ENCODE measurements at places on chromosomes 4 and X.

GRCh38 chrX:103398421-103398864 is 22.1 kb downstream of the BEX3 start:
- DNase-seq, result peak; percentile 85

GRCh38 chr4:66606908-66607307 is 936.6 kb upstream of the EPHA5 start:
- DNase-seq, result no peak

GRCh38 chr4:77026322-77026704 is 49.5 kb downstream of the CCNI start:
- no peak for DNase-seq

DNA sequence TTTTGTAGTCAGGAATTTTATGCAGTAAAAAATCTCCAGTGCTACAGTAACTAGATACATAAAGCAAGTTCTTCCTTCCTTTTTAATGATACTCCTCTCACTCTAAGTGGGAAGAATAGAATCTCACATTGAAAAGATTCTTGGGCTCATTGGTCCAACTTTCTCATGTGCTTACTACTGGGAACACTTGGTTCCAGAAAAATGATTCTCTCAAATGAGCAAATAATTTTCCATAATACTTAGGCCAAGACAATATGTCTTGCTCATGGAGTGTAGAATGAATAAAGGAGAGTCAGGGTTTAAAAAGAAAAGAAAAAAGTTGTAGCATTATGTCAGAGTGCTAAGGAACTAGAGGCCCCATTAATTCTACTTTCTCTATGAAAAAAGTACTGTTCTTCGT is 197.8 kb downstream of the RASL11B start:
- no peak for DNase-seq

DNA sequence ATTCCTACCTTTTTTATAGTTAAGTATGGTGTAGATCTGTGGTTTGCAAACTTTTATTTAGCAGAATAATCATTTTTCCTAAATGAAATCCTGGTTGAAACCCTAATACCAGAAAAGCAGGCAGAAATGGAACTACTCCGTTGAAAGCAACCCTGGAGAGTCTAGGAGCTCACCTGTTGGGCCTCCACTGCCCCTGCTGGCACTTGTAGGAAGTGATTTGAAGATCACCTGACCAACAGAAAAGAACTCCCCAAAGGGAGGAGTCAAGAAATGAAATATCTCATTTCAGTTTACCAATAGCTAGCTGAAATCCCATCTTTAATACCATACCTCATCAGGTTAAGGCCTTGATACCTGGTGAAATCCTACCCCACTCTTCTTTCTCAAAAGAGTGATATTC is 277.1 kb downstream of the KLHL13 start:
- no peak for DNase-seq

GRCh38 chr4:15756361-15756861 is 21.7 kb upstream of the CD38 start:
- DNase-seq, result peak; percentile 20

GRCh38 chr4:132564920-132565319 is 584.2 kb upstream of the PCDH10 start:
- DNase-seq, result no peak

DNA sequence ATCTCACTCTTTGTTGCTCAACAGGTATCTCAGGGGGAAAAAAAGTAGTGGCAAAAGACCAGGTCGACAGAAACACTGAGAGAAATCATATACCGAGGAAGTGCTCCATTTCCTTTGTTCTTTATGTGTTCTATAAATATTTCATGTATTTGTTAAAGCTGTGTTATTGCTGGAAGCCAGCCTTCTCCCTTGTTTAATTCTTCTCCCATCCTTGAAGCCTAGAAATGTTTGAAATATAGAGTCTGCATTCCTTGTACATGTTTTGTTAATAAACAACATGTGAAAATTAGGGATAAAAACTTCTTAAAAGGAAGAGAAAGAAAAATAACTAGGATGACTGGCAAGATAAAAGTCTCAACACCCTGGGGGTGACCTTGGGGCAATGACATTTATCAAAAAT is 186.2 kb downstream of the ANKRD50 start:
- no peak for DNase-seq

- DNase-seq, result no peak
These were observed 18.4 kb downstream of the SMARCA5 start for GRCh38 chr4:143531788-143532491.

GRCh38 chrX:119983494-119983893 is 39.9 kb upstream of the NKAP start:
- no peak for DNase-seq

GRCh38 chrX:13658602-13659001 is 5.7 kb downstream of the TCEANC start:
- DNase-seq, result peak; percentile 52

- no peak for DNase-seq
These were observed 22.4 kb downstream of the FAM53A start for GRCh38 chr4:1661695-1662094.

- no peak for DNase-seq
These were observed 32.3 kb downstream of the GAB3 start for GRCh38 chrX:154718616-154719015.

DNA sequence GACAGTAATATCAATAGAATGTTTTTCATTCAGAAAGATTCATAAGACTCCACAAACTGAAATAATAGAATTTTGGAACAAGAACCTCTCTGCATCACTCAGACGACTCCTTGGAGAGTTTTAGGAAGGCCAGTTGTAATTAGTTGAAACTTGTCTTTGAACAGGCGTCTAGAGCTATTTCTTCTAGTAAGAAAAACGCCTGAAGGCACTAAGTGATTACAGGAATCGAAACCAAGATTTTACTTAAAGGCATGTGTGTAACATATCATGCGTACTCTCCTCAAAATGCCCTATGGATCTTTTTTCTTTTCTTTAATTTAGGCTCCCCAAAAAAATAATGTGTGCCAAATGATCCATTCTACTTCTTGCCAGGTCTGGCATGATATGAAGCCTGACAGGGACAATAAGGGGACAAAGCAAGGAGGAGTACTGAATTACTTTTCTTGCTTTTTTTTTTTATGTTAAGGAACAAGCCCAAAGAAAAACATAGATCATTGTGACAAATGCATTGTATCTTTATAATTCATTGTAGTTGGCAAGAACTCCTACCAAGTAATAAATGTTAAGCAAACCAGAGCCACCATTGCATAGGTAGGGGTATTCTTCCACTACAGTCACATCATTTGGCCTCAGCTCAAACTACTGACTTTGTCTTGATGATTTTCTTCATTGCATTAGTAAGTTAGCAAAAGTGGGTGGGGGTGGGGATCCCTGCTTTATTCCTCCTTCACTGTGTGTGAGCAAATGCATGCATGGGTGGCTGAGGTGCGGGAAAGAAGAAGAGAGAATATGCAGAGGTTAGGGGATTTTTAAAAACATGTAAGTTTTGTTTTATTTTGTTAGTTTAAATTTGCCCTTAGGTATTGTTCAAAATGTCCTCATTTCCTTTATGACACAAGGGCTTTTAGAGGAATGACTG is 79.9 kb upstream of the ATOH1 start:
- no peak for DNase-seq

DNA sequence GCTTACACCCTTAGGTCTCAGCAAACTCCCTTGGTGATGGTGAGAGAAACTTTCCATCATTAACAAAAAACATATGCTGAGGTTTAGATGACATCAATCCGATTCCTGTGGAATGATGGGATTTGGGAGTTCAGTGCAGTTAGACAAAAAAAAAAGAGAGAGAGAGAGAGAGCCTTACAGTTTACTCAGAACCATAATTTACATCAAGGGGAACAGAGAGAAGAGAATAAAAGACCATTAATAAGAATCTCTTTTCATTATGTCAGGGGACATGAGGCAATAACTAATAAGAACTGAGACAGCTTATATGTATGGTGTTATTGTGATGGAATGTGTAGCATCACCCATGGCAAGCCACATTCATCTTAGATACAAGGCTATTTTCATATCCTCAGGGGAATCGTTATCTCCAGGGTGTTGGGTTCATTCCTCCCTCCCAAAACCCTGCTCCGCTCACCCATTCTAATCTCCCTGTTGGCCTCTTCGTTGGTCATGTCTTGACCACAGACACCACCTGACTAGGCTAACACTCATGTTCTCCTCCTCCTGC is 175.7 kb upstream of the MXRA5 start:
- DNase-seq, result peak; percentile 95

DNA sequence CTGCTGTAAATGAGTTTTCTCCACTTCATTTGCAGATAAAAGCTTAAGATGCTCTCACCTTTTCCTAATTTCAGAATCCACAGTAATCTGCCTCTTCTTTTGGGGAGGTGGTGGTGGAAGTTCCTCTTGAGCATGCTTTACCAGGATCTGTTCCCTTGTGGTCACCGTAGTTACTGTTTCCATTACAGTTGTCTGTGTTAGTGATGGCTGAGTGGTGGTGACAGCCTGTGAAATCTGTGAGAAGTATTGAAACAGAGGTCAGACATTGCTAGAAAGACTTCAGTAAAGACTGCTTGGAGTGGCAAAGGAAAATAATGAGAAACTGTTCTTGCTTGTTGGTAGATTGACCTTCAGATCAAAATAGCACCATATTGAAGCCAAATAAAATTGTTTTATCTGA is 666.2 kb downstream of the DMD start:
- DNase-seq, result no peak

DNA sequence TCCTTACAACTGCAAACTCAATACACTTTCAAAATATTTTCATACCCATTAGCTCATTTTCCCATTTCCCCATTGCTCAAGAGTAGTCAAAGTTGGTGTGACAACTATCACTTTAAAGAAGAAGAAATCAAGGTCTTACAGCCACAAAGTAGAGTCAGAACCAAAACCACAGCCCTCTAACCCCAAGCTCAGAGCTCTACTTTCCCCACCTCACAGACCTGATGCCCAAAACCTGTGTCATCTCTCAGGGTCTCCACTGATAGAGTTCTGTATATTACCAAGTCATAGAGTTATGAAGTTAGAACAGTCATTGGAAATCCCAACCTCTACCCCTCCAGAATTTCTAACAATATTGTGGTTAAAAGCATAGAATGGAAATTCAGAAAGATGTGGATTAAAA is 505.8 kb downstream of the RAB28 start:
- DNase-seq, result no peak
